Stimulated activated CD8-positive, alpha-beta memory T cell treated with anti-CD3 and anti-CD28 coated beads, Interleukin-2, amount 100 ng/mL, for 1 hour (primary cell): ENCODE measurements at places on chromosomes 6 and 20.

- no peak for DNase-seq
These were observed 267.9 kb upstream of the CITED2 start for GRCh38 chr6:139642346-139642745.

DNA sequence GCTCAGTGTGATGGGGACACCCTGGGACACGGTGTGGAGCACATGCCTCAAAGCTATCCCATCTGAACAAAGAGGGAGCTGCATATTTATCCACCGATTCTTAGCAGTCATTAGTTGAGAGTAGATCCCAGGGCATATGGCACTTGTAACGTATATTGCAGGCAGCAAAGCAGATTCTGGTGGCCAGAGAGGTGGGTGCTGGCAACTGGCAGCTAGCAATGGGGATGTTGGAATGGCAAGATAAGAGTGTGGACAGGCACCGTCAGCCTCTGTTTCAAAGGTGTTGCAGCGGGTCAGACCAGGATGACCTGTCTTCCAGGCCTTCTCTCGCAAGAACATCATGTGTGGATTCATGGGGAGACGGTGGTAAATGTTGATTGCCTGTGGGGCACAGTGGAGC is 287.8 kb upstream of the RNF24 start:
- no peak for DNase-seq

- no peak for DNase-seq
These were observed 7.6 kb upstream of the KCNK16 start for GRCh38 chr6:39330057-39330456.

DNA sequence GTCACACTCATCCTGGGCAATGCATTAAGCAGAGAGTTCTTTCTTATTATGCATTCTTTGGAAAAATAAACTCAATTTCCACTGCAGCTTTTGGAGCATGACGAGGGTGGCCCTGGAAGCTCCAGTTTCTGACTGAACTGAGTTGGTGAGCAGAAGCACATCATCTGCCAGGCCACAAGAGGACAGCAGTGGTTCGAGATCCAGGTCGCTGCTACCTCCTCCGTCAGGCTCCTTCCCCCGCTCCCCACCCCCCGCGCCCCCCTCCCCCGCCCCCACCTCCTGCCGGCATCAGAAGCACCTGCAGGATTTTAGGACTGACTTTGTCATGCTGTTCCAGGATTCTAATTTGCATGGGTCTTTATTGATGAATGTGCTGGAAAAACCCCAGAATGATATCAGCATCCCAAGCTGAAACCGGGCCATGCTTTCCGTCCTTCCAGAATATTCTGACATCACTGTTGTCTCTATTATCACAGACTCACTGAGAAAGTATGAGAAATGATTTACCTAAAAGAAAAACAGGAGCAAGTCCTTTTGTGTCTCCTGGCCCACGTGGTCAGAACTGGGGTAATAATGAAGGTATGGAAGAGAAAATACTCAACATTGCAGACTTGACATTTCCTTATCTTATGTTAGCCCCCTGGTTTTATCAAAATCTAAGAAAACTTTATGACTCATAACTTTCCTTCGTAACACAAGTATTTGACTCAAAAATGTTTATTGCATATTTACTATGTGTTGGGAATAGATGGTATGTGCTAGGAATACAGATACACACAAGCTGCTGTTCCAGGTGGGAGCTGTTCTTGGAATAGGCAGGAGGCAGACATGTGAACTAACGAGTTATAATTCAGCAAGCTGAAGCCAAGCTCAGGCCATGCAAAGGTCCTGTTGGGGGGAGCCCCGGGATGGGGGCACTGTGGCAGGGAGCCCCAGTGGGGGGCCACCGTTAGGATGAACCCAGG is 220.2 kb upstream of the EXOC2 start:
- DNase-seq, result no peak

DNA sequence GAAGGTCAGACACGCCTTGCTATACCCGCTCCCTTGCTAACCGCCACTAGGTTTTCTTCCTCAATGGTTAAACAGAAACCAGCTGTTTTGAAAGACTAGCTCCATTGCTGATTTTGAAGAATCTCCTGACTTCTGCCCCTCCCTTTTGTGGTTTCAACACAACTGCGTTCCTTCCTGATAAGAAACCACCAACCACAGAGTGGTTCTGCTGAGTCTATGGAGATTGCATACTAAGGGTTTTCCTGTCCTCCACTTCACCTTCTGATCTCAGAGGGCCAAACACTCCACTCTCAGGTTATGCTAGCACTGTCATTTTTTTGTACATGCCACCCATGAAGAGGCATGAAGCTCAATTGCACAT is 207.9 kb downstream of the MYLK4 start:
- no peak for DNase-seq

DNA sequence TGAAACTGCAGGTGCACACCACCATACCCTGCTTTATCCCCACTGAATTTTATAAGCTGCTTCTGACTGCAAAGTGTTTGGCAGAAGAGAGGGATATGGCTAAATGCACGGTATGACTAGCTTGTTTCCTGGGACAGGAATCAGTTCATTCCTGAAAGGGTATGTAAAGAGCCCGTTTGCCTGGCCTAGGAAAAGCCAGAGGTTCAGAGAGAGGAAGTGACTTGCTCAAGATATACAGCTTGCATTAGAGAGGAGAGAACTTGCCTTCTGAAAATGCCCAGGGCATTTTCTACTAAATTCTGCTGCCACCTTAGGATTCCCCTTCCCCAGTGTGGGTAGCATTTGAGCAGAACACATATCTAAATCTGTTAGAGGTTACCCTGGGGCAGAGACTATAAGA is 683 bp upstream of the GCNT2 start:
- DNase-seq, result no peak

- no peak for DNase-seq
These were observed 66.6 kb downstream of the AKAP12 start for GRCh38 chr6:151306269-151306783.

DNA sequence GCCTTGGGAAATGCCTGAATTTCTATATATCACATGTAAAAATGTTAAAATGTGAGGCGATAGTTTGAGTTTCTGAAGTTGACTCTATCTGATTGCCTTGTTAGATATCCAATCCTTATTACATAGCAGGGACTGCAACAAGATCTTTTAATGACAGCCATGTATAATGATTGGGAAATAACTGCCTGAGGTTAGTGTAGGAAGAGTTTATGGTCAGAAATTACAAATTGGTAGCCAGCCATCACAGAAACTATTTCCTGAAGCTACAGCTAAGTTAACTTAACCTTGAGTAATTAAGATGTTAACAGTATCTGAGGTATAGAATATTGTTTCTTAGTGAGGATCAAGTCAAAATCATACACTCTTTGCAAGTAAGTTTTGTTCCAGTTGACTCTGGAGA is 41.0 kb downstream of the AKIRIN2 start:
- no peak for DNase-seq

- DNase-seq, result no peak
These were observed 75.5 kb downstream of the FOXF2 start for GRCh38 chr6:1464781-1465370.

DNA sequence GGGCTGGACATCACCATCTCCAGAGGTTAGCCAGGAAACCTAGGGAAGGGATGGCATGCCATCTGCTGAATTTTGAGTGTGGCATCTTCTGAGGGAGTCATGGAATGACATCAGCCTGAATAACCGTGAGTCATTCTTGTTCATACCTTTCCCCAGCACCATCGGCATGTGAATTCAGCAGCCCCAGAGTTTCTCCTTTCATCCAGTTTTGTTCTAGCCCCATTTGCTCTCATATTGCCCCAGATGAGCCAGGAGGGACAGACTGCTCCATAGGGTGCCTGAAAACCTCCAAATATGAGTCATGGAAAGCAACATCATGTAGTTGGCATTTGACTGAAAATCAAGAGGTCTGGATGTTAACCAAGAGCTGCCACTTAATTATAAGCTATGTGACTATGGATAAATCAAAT is 219.2 kb upstream of the SGK1 start:
- DNase-seq, result no peak

- DNase-seq, result no peak
These were observed 301.8 kb upstream of the AGPAT4 start for GRCh38 chr6:161575523-161576254.

DNA sequence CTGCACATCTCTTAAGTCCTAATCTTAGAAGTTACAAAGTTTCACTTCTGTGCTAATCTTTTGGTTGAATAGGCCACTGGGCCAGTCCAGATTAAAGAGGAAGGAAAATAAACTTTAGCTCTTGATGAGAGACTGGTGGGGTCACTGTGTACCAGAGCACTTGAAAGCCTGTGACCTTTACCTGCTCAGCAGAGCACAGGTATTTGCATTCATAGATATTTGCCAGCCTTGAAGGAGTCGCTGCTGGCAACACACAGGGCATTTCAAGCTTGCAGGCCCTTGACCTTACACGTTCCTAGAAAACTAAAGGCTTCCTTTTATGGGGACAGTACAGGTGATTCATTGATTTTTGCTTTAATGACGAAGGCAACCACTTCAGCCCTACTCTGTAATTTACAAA is 108.4 kb upstream of the SLC22A23 start:
- DNase-seq, result no peak

DNA sequence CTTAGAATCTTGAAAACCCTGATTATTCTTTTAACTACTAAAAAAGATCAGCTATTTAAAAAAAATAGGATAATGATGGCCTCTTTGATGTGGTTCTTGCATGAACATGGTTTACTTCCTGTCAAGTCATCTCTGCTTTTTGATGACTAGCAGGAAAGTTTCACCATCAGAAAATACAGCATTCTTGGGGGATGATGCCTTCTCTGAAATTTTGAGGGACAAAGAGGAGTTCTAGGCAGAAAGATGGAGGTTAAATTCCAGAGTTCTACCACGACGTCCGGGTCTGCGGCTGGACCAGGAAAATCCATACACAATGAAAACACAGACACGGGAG is 130.4 kb downstream of the OLIG3 start:
- DNase-seq, result no peak

DNA sequence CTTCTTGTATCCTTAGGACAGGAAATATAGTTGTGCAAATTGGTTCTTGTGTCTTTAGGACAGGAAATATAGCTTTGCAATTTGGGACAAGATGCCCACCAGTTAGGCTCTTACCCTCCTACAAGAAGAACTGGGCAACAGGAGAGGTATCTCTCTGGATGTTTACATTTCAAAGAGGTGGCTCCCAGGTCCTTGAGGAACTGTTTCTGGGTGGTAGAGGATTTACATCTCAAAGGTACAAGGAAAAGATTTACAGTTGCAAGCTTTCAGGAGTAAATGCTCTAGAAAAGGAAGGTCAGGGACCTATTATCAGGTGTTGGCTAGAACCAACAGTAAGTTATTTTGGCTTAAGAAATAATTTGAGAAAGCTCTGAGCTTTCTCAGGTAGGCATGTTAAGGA is 19.2 kb downstream of the RNF182 start:
- no peak for DNase-seq

GRCh38 chr20:47020231-47020630 is 125.6 kb downstream of the EYA2 start:
- no peak for DNase-seq

- DNase-seq, result no peak
These were observed 19.0 kb upstream of the MAP3K7 start for GRCh38 chr6:90605749-90606340.

GRCh38 chr6:170305805-170306323 is 694 bp upstream of the FAM120B start:
- DNase-seq, result no peak

GRCh38 chr6:162478192-162478671 is 249.3 kb downstream of the PRKN start:
- no peak for DNase-seq

DNA sequence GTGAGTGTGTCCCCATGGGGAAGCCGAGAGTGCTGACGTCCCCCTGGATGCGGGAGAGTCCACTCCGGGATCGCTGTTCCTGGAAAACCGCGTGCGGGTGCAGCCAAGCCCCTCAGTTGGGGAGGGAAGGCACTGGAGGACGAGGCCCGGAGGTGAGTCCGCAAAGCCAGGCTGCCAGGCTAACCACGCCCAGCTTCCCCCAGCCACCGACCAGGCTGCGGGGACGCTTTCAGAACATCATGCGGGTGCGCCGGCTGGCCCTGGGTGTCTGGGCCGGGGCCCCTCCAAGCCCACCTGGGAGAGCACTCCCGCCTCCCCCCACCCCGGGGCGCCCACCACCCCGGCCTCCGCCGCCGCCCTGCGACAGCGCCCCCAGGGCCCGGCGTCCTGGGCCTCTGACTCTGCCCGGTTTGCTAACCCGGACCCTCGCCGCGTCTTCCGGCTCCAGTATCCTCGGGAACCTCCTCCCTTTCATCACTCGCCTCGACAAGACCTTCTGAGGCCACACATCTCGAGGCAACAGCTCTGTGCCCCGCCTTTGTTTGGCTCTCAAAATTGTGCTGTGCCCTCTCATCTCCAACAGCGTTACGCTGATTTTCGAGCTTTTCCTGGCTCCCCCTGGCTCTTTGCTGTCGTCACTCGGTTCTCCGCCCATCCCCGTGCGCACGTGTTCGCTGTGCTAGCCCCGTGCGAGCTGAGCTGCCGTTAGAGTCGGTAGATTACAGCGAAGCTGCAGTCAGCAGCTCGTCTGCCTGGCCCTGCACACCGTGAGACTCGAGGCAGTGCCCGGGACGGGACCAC is 47.1 kb upstream of the ENTPD6 start:
- peak; percentile 10 for DNase-seq

- DNase-seq, result no peak
These were observed 159.1 kb upstream of the PDE7B start for GRCh38 chr6:135692426-135692825.

DNA sequence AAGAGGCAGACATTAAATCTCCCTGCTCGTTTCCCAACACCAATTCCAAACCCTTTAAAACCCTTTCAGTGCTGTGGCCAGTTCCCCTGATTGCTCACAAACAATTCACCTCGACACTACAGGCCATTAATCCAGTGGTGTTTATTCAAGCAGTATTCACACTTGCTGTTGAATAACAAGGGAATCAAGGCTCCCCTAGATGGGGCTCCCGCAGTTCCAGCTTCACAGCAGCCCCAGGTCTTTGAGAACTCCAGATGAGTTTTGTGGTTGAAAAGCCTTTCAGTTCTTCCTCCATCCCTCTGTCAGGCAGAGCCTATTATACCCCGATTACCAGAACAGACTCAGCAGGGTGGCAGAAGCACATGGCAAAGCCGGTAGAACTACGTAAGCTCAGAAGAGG is 36.2 kb downstream of the JAG1 start:
- DNase-seq, result no peak

GRCh38 chr6:130046671-130047070 is 28.3 kb downstream of the L3MBTL3 start:
- DNase-seq, result no peak

GRCh38 chr6:112117554-112117953 is 30.2 kb downstream of the FAM229B start:
- DNase-seq, result no peak

DNA sequence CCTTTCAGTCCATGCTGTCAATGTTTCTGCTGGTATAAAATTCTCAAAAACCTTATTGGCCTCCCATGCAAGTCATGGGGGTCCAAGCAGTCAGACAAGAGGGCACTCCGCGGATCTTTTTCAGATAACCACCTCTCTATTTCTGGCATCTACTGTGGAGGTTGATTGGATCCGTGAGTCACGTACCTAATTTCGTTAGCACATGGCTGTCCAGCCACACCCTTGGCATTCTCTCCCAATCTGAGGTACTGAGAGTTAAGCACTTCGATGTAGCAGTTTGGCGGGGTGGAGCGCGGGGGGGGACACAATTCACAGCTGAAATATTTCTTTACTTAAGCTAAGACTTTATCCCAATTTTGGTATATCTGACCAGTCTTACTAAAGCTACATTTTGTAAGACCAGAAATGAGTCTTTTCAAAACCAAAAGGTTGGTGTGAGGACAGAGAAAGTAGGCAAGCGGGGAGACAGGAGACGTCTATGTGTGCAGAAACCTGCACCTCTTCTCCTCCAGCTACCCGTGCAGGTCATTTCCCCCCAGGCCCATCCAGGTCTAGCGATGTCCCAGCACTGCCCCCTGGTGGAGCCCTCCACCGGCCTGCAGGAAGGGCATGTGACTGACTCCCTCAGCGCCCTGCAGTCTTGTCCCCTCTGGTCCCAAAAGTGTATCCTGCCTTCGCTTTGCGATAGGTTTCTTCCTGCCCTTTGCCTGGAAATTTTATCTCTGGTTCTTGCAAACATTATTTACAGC is 113.1 kb downstream of the ADAT2 start:
- peak; percentile 31 for DNase-seq
